ENCODE measurements at places on chromosomes 12 and 14.

- no peak for DNase-seq
These were observed 6.2 kb downstream of the ANGEL1 start for GRCh38 chr14:76806446-76806845.

DNA sequence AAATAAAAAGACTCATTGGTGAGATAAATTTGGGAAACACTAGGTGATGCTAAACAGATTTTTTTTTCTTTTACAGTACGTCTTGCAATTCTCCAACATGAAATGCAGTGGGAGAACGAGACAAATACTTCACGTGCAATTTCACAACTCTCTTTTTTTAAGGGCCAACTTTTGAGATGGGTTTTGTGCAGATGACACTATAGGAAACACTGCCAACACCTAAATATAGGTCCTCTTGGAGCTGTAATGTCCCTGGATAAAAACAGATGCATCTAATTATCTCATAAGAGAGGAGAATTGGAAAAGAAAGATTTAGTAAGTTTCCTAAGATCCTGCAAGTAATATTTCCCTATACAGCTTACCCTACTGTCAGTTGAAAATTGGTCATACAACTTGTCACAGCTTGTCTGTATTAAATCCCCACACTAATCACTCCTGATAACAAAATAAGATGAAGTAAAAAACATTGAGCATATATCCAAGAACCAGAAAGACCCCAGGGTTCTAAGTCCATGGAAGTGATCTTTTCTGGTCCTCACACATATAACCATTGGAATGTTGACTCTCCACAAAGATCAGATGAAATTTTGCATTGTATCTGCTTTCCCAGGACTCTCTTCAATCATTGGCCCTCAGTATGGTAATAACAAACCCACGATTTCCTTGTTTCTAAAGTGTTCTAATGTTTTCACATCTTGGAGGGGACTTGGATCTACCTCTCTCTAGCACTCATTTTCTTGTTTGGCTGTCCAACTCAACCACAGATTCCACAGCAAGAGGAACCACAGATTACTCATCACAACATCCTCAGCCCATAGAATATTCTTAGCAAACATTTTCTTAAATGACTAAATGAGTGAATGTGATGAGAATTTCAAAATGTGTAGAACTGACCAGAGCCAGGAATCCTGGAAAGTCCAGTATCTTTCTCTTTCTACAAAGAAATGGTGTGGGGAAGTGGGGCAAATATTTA, 769.4 kb upstream of the USP15 start:
- DNase-seq: no peak

DNA sequence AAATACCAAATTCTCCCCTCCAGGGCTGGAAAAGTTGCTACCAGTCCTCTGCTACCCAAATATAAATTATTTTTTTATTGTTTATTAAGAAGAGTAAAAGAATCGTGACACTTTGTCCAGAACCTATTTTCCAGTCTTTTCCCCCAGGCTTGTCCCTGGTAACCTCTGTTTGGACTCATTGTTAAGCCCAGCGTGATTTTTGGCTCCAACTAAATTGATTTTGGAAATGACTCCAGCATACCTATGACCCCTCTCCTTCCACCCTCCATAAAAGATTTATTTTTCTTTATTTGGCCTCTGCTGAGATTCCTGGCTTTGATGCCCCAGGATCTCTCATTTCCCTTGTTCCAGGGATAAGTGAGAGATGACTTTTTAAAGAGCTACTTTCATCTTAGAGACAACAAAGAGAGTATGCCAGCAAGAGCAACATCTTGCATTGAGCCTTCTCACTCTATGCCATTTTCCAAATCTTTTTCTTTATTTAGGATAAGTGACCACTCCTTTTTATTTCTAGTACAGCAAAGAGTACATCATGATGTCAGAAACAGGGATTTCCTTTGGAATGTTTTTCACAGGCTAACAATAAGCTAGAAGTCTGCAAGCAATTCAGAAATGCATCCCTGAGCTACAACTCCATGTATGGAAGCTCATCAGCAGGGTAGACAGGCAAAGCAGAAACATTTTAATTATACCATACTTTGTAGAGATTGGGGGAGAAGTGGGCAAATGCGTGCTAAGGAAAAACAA, 75.8 kb downstream of the DAD1 start:
- no peak for DNase-seq

DNA sequence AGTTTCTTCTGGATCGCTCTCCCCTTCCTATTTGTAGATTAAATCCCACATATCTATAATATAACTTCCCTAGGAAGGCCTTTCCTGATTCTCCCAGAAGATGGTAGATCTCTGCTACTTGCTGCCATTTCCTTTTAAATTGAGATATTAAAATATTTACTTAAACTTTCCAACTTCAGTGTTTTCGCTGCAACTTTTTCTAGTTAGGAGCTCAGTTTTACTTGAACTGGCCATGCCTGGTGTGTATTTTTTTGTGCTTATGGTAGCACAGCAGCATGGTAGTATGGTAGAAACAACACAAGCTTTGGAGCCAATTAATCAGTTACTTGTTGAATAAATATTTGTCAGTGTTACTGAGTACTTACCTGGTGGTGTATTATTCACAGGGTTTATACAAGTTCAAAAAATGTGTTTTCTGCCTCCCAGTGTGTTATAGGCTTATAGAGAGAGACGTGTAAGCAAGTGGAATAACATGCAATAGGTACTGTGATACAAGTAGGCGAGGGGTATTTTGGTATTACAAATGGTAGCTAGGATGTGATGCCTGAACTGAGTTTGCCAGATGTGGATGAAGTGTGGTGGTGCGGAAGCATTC, 2.9 kb downstream of the POLR3B start:
- no peak for DNase-seq

DNA sequence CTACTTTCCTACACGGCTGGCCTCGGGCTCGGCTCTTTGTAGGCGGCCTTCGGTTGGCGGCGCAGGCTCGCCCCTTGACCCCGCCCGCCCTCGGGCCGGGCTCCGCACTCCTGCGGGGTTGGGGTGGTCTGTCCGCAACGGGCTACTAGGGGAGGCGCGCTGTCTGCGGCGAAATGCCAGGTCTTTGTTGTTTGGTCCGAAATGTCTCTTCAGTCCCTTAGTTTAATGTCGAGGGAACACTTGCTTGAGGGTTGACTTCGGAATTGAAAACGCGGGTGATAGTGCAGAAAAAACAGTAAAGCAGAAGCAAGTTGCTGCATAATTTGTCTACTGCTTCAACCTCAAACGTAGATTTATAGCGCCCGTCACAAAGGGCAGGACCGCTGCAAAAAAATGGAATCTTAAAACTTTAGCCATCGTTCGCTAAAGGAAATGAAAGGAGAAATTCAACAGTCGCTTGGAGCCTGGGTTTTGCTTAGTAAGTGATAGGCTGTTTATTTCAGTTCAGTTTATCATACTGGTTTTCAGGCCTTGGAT, 390 bp downstream of the JKAMP start:
- no peak for DNase-seq

DNA sequence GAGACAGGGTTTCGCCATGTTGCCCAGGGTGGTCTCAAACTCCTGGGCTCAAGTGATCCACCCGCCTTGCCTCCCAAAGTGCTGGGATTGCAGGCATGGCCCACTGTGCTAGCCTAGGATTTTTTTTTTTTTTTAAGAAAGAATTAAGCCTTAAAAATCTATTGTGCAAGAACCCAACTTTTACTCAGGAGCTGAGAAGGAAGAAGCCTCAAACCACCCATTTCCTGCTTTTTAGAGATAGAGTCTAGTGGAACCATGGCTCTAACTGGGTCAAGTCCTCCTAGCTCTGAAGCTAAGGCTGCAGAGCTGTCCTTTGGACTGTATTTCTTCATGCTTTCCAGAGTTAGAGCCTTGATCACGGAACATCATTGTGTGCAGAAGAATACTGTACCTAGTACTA, 1.3 kb upstream of the TSFM start:
- DNase-seq: no peak

DNA sequence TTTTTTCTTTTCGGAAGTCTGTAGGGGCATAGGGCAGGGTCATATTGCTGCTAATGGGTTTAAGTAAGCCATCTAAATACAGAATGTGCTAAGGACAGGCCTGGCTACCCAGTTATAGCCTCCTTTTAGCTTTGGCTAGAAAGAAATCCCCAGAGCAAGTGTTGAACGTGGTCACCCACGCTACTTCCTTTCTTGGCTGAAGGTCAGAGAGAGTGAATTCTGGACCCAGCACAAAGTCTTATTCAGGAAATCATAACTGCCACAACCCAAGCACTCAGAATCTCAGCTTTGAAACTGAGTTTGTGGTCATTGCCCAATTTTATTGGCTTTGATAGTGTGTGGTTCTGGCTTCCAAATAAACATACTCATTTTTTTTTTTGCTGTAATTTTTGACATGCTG, 542.1 kb upstream of the ATP2B1 start:
- no peak for DNase-seq

DNA sequence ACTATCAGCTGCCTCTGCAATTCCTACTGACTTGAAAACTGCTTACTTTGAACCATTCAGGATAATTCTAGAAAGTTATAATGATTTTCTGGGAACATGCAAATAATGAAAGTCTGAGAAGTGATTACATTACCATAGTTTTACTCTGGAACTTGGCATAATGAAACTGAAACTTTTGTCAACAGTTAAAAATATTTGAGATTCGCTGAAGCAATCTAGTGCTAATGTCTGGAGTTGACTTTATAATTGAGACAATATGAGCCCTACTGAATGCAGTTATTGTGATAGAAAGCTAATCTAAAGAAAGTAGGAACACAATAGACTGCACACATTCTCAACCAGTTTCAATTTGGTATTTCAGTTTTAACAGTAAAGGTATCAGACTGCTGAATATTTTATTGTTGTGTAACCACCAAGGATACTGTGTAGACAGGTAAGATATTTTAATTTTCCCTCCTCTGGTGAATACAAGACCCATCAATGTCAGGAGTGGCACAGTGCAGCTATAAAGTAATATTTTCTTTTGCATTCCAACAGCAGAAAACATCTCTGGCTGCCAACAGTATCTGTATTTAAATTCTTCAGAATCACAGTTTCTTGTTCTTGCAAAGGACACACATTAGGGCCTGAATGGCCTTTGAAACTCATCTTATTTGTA, 483.5 kb downstream of the ATP23 start:
- no peak for DNase-seq

GRCh38 chr12:110355073-110355472, 48.4 kb downstream of the ANAPC7 start:
- no peak for DNase-seq

DNA sequence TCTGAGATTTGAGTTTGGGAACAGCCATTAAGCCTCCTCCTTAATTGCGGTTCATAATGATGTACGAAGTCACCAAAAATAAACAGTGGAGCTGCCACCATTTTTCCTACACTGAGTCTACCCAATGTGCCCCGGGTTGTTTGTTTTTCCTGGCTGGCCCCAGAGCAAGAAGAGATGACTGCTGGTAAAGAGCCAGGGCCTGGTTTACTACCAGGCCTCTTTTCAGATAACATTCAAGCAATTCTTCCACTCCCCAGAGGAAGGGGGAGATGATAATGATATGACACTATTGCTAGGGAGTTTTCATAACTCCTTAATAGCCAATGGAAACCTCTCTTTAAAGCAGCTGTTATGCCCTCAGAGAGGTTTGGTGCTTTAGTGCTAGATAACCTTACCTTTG, 42.3 kb downstream of the BRAP start:
- no peak for DNase-seq

GRCh38 chr12:91219511-91219910, 36.9 kb upstream of the DCN start:
- DNase-seq: no peak

DNA sequence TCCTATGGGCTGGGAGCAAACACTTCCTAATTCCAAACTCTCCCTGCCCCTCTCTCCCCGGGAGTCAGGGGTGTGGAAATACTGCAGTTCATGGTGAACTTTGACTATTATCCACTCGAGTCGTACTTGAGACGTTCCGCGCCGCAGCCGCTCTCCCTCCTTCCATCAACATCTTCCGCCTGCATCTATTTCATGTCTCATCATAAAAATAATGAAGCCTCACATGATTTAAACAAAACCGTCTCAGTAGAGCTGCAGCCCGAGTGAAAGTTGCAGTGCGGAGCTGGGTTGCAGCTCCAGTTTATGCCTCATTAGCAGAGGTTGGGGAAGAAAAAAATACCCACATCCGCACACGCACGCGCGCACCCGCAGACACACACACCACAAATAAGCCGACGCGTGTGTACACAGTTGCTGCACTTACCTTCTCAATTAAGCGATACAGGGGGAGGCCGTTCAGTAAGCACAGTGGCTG, 283 bp downstream of the LMO3 start:
- no peak for DNase-seq

DNA sequence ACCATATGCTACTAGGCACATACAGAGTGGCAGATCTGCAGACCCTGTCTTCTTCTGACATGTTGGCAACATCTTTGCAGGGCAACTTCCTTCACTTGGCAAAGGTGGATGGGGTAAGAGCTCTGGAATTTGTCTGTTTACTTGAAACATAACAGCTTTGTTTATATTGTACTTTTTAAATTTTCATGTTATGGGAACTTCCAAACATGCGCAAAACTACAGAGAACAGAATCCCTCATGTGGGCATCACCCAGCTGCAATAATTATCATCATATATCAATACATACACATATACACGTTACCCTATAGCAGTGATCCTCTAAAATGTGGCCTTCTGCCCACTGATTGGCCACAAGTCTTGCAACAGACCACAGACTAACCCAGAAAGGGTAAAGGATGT, 103.4 kb downstream of the STAB2 start:
- no peak for DNase-seq
